Small intestine (tissue), 16 donors: ENCODE measurements at places on chromosomes 1 and 21. TPM values are rescaled to one million over a fixed set of nuclear protein-coding genes. Genes with fewer than 3 reads are reported as not detected.

DNA sequence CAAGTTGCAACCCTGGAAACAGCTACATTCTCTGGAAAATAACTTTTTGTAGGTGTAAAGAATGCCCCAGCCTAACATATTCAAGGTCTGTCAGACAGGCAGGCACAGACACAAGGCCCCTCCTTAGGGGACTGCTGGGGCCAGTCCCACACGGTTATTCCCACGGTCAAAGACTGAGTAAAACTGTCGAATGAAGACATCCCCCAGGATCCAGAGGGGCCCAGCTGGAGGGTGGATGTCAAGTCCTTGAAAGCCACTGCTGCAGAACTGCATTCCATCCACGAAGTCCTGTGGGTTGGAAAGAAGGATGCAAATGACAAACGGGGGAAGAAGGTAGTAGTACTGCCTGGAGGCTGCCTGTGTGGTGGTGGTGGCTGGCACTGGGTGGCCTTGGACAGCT is 6.9 kb upstream of the RAB7B start:
- no peak for DNase-seq

LIN28A gene
- not detected for polyA plus RNA-seq

DNA sequence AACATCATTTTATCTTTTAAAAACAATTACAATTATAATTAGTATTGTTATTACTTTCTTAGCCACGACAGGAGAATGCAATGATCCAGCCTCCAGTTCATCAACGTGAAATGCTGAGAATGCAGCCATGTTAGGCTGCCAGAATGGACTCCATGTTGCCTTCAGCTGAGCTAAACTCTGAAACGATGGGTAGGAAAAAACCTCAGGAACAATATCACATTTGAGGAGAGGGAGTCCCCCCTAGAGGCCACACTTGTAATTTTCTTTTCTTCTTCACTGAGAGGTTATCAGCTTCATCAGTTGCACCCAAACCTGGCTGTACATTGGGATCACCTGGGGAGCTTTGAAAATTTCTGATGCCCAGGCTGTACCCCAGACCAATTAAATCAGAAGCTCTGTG is 34.6 kb upstream of the DNAH14 start:
- peak; percentile 41 for DNase-seq

S100B gene
- polyA plus RNA-seq = 4.5 TPM

- DNase-seq = no peak
Observed at GRCh38 chr1:9062846-9063245, 6.6 kb downstream of the SLC2A5 start.

DNA sequence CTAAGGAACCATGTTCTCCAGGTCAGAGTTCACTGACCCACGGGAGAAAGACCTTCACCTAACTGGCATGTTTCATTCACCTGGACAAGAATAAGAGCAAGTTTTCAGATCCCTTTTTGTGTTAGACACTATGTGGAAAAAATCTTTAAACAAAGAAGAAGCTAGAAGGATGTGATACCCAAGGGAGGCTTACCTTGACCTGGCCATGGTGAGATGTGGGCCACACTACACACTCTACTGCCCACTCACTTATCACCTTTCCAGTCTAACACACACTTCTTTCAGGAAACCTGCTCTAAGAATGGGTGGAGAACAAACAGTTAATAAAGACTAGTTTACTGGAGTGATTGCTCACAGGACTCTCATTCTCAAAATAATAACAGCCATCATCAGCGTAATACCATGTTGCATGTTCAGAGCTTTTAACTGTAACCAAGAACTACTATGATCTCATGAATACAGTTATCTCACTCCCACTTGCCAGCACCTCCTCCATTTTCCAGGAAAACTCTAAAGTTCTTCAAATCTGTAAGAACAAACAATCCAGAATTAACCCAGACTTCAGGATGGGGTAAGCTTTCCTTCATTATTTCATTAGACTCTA is 1.4 kb downstream of the RGS8 start:
- DNase-seq = no peak

GRCh38 chr1:184056921-184057555 is 5.5 kb downstream of the TSEN15 start:
- no peak for DNase-seq

GRCh38 chr1:16067933-16068332 is 5.5 kb downstream of the FAM131C start:
- no peak for DNase-seq

- DNase-seq = no peak
Observed at GRCh38 chr1:235844776-235845175, 21.9 kb downstream of the LYST start.

HUNK gene
- 1.6 TPM for polyA plus RNA-seq

DNA sequence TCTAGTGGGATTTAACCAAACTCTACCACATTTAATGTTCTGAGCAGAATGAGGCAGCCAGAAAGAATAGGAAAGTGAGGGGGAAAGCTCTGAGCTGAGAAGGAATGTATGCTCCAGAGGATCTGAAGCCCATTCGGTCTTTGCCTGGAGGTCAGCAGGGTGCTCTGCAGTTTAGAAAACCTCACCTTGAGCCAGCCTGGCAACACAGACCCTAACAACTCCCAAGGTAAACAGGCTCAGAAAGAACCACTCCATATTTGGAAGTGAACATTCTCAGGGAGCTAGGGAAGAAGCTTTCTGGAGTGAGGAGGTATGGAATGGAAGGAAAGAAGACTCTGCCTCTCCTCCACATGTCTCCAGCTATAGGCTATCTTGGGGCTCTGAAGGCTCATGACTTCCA is 398.8 kb downstream of the SEC16B start:
- DNase-seq = no peak

GRCh38 chr1:47843059-47843458 is 154.1 kb downstream of the TRABD2B start:
- no peak for DNase-seq

DNA sequence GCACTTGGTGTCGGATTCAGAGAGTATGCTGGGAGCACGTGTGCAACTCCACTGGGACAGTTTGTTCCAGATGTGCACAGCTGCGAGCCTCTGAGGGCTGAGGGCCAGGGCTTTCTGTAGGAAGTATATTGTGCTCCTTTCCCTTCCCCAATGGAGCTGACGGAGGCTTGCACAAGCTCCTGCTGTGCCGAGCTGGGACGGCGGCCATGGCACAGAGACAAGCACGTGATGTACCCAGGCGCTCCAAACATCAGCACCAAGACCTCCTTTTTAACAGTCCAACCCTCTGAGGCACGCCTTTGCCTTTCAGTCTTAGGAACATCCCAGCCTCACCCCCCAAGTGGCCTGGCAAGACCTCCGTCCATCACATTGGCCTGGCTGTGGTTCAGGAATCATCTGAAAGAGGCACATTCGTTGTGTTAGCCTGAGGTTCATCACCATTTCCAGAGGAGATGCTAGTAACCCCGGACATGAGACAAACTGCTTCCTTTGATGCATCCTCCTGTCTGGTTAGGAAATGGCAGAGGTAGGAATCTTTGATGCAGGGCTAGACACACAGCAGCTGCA is 339.2 kb upstream of the KAZN start:
- DNase-seq = peak; percentile 24

GRCh38 chr21:20511216-20511880 is 486.9 kb upstream of the NCAM2 start:
- DNase-seq = peak; percentile 13

FAM72B gene
- polyA plus RNA-seq = not detected

GRCh38 chr1:4603295-4604110 is 50.9 kb upstream of the AJAP1 start:
- no peak for DNase-seq

- peak; percentile 21 for DNase-seq
Observed at GRCh38 chr1:225554216-225554812, 98.6 kb downstream of the ENAH start.

GRCh38 chr1:33364565-33364918 is 43.6 kb upstream of the A3GALT2 start:
- DNase-seq = no peak

DNA sequence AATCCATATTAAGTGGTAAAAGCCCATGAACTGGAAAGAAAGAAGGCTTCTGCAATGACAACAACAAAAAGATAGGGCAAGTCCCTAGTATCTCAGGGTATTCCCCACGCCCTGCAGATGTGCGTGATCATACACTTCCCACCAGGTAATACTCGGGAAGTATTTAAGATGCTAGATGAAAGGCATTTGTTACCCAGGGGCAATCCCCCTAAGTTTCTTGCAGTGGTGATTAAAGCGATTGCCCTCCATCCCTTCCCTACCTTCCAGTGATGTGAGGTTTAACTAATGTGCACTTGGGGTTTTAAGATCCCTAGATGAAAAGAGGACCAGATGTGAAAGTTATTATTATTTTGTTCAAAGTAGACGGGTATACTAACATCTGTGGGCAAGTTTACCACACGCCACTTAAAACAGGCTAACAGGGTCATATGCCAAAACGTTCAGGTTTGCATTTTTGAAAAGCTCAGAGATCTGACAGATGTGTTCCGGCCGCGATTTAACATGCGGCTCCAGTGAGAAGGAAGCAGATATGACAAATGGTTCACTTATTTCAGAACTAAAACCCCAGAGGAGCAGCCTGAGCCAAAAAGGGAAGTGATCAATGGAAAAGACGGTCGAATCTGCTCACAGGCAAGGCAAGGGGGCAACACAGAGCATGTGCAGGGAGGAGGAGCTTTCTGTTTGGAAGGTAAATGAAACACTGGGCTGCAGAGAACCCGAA is 17.4 kb downstream of the TIAM1 start:
- DNase-seq = no peak

- DNase-seq = no peak
Observed at GRCh38 chr1:175129182-175129581, 61.5 kb downstream of the TNN start.

FYB2 gene
- polyA plus RNA-seq = 10.2 TPM
